ENCODE measurements at places on chromosomes 6 and 20.

DNA sequence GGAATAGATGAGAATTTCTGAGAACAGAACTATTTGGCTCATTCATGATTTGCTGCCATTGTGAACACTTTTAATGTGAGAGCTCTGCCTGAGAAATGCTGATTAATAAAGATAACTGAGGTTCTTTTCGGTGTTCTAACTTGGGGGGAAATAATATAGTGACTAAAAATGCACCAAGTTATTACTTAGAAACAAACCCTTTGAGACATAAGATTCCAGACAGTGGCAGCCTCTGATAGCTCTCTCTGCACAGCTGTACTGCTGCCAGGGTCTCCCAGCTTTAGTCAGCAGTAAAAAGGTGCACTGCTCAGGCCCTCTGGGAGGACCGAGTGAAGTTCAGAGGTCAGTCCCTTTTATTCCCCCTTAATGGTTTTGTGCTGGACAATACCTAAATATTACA, 2.5 kb upstream of the PRDM1 start:
- ATAC-seq = no peak

- no peak for ATAC-seq
Measured at GRCh38 chr6:158661156-158661685, 11.4 kb downstream of the SYTL3 start.

- ATAC-seq = no peak
Measured at GRCh38 chr20:52420805-52421204, 229.2 kb upstream of the ZFP64 start.

GRCh38 chr20:517221-517620, 26.4 kb downstream of the CSNK2A1 start:
- no peak for ATAC-seq

- peak; percentile 77 for ATAC-seq
Measured at GRCh38 chr6:27237089-27237803, 10.3 kb upstream of the PRSS16 start.

- peak; percentile 82 for ATAC-seq
Measured at GRCh38 chr20:32819992-32820697, 391 bp downstream of the MAPRE1 start.

- no peak for ATAC-seq
Measured at GRCh38 chr6:53556986-53557715, 12.2 kb upstream of the GCLC start.

Data from motor neuron (in vitro differentiated cells).